ENCODE measurements at places on chromosomes 7 and 10.

GRCh38 chr7:144513334-144513733, 109.8 kb upstream of the NOBOX start:
- peak; percentile 32 for DNase-seq

- DNase-seq = no peak
Measured at GRCh38 chr7:50268990-50269389, 35.5 kb upstream of the IKZF1 start.

- no peak for DNase-seq
Measured at GRCh38 chr10:62562101-62562500, 187.9 kb downstream of the ZNF365 start.

- no peak for DNase-seq
Measured at GRCh38 chr10:79001082-79001885, 67.5 kb upstream of the ZMIZ1 start.

DNA sequence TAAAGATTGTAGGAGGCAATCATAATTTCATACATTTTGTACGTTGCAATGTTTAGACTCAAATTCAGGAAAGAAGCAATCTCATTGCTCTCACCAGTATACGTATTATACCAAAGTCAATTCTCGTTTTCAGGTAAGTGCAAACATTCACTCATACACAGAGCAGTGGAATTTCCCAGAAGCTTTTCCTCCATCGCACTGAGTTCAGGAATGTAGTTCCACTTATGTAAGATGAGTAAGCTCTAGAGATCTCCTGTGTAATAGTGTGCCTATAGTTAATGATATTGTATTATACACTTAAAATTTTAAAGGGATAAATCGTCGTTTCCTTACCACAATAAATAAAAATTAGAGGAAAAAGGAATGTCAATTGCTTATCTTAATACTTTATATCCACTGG, 470.8 kb upstream of the KCND2 start:
- DNase-seq = no peak

DNA sequence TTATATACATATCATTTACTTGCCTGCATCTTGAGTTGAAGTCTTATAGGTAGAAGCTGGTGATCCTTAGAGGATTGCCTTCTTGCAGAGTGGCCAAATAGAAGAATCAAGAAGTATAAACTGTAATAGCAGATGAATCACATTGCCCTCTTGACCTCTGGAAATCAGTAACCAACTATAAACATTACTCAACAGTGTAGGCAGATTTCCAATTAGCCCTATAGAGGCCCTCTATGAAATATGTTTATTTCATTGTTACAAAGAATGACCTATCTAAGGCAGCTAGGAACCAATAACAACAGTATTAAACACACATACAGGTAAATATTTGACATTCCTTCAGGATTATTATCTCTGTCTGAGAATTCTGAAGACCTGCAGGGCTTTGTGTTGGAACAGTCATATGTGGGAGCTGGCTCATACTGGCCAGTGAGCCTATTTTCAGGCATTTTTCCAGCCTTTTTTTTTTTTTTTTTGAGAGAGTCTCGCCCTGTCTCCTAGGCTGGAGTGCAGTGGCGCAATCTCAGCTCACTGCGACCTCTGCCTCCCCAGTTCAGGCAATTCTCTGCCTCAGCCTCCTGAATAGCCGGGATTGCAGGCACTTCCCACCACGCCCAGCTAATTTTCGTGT, 7.2 kb upstream of the SRI start:
- no peak for DNase-seq

DNA sequence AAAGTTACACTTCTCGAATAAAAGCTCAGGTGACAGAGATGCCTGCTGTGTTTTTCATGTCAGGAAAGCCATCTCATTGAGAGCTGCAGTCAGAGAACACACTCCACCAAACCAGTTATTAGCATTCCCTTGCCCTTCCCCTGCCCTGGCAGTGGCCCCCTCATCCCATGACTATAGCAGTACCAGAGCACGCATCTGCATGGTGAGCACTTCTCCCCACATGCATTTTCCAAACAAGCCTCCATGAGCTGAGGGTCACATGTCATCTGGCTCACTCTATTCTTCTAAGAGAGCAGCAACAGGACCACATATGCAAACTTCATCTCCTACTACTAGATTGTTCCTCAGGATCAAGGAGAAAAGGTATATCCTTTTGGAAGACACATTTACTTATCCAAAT, 42.4 kb upstream of the FGL2 start:
- no peak for DNase-seq

- DNase-seq = no peak
Measured at GRCh38 chr10:26932576-26932975, 71.8 kb upstream of the ABI1 start.

DNA sequence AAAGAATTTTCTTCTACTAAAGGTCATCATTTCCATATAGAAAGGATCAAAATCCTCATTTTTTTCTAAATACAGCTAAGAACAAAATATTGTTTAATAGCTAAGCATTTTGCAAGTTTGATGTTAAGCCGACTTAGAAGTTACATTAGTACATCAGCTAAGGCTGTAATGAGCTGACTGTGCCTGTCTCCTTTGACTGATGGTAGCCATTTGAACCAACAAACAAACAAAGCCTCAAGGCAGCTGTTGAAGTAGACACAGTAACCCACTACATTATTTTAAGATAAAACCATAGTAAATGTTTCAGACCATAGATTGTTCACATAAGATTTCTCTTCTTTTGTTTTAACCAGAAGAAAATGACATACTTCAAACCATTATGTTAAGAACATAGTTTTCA, 210.9 kb upstream of the VSTM2A start:
- DNase-seq = no peak

DNA sequence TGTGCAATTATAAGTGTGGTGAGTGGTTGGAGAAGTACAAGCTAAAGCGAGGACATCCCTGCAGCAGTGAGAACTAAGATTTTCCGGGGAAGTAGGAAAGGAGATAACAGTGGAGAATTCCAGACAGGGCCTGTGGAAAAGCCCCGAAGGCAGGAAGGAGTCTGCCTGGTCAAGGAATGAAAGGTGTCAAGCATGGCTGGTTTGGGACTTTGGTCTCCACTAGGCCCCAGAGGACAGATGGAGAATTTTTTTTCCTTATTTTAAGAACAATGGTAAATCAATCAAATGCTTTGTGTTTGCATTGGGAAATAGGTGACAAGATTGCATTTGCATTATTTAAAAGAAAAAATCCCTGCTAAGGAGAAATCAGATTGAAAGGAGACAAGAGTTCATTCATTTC, 3.2 kb upstream of the CEP55 start:
- DNase-seq = no peak

GRCh38 chr10:100866575-100867098, 46.1 kb upstream of the SLF2 start:
- DNase-seq = no peak

DNA sequence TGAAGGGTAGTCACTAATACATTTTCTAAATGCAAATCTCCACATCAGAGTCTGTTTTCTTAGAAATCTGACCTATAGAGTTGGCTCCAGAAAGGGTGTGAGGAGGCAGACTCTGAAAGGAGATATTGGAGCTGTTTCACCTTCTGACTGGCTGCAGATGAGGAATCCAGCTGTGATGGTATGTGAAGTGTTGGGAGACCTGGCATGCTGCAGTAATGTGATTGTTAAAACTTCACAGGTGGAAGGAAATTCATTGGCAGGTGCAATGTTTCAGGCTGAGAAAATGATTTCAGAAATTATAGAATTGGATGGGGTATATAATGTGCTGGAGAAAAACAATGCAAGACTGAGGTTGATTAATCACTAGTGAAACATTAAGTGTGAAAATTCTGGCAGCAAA, 1134.0 kb upstream of the LRRN3 start:
- DNase-seq = no peak

- DNase-seq = peak; percentile 26
Measured at GRCh38 chr7:131007439-131008330, 273.7 kb upstream of the KLF14 start.

GRCh38 chr10:52316500-52316899, 2.4 kb downstream of the DKK1 start:
- no peak for DNase-seq

DNA sequence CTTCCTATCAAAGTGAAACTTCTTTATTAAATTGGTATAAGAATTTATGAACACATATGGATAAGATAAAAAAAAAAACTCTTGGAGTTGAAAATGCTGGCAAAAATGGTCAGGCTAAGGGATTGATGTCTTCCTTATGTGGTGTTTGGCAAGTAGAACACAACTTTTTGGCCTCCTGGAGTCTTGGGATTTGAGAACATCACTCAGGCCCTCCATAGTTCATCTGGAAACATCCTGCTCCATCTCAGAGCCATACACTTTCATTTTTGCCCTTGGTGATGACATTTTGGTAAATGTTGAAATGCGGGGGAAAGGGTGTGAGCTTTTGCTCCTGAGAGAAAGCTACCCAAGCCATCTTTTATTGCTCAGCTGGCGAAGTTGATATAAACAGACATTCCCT, 27.5 kb upstream of the BTBD16 start:
- no peak for DNase-seq

DNA sequence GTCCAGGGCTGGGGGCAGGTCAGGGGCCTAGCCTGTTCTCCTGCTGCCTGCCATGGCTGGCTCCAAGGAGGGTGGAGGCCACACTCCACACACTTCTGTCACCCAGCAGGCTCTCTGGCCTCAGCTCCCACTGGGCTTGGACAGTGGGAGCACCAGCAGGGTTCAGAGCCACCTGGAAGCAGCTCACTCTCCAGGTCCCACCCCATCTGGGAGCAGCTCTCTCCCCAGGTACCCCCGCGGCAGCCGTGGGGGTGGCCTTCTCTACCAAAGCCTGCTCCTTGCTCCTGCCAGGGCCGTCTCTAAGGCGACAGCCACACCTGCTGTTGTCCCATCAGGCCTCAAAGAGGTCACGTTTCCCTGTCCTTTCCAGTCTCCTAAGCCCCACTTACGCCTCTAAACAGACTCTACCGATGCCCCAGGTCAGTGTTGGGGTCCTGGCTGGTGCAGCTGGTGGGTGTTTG, 142.5 kb upstream of the RET start:
- DNase-seq = no peak

DNA sequence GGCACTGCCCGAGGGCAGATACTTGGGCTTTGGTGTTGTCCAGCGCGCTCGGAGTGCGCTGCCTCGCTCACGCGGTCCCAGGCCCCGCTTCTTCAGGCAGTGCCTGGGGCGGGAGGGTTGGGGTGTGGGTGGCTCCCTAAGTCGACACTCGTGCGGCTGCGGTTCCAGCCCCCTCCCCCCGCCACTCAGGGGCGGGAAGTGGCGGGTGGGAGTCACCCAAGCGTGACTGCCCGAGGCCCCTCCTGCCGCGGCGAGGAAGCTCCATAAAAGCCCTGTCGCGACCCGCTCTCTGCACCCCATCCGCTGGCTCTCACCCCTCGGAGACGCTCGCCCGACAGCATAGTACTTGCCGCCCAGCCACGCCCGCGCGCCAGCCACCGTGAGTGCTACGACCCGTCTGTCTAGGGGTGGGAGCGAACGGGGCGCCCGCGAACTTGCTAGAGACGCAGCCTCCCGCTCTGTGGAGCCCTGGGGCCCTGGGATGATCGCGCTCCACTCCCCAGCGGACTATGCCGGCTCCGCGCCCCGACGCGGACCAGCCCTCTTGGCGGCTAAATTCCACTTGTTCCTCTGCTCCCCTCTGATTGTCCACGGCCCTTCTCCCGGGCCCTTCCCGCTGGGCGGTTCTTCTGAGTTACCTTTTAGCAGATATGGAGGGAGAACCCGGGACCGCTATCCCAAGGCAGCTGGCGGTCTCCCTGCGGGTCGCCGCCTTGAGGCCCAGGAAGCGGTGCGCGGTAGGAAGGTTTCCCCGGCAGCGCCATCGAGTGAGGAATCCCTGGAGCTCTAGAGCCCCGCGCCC, at the start of gene NPY:
TSS of gene NPY (plus strand) at position 294 of the 802 bp plus-strand sequence. CDS start 1,051 bp downstream, outside the sequence.
- no peak for DNase-seq

- DNase-seq = no peak
Measured at GRCh38 chr10:72852508-72852907, 41.0 kb upstream of the OIT3 start.

DNA sequence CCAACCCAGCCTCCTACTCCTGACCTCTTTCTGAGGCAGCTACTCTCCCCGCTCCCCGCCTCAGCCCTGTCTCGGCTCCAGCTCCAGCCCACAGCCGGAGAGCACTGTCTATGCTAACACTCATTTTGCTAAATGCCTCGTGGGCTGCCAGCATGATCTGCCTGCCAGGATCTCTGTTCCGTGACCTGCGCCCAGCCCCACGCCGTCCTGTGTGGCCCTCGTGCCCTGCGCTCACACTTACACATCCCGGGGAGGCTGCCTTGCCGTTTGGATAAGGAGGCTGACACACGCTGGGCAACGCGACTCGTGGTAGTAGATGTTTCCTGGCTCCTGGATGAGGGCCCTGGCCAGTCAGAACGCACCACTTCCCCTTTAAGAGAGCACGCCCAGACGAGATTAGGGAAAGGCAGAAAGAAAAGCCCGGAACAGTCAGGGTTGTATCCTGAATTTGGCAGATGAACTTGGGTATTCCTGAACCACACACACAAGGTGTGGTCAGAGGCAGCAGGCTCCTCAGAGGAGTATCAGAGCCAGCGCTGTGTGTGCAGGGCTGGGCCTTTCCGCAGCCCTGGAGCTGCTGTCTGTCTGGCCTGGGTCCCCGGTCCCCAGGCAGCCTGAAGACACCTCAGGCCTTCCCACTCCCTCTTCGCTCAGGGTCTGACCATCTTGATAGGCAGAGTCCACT, 97.7 kb upstream of the EFCAB10 start:
- no peak for DNase-seq

- DNase-seq = no peak
Measured at GRCh38 chr10:34576797-34577196, 238.3 kb downstream of the PARD3 start.

- no peak for DNase-seq
Measured at GRCh38 chr7:113657603-113658002, 261.2 kb downstream of the PPP1R3A start.

- DNase-seq = no peak
Measured at GRCh38 chr7:148507787-148508186, 82.8 kb upstream of the C7orf33 start.

DNA sequence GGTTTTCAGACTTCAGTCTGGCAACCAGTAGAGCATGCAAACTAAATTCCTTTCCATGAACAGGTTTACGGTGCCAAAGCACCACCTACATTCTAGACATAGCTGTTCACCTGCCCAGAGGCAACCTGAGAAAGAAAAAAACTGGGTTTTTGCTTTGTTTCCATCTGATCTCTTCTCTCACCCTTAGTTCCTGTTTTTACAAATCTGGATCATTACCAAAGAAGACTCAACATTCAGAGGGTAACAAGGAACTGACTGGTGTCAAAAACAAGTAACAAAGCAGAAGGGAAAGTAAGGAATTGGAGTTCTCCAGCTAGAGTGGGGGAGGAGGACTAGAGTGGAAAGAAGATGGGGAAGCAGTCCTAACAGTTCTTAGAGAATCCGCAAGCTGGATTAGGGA, 36.4 kb downstream of the CPVL start:
- no peak for DNase-seq

Measured in T-helper 1 cell (primary cell).